Endothelial cell (in vitro differentiated cells): ENCODE measurements at places on chromosomes 1 and 21.

DNA sequence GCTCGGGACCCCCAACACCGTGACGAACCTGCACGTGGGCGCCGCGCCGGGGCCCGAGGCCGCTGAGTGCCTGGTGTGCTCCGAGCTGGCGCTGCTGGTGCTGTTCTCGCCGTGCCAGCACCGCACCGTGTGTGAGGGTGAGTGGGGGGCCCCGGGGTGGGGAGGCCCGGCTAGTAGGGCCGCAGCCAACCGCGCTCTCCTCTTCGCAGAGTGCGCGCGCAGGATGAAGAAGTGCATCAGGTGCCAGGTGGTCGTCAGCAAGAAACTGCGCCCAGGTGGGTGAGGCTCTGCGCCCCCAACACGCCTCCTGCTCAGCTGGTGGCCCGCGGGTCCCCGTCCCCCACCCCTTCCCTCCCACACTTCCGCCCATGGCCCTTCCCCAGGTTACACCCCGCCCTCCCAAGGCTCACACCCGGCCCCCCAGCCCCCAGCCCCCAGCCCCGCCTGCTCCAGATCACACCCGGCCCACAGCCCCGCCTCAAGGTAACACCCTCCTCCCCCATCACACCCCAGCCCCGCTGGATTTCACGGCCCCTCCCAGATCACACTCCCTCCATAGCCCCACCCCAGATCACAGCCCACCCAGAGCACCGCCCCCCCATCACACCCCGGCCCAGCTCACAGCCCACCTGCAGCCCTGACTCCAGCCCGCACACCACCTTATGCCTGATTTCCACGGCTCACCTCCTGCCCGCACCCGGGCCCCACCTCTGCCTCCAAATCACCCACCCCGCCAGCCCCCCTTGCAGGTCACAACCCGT is 2.4 kb upstream of the MMP23B start:
- DNase-seq, result no peak

GRCh38 chr1:230807561-230808280 is 60.5 kb downstream of the CAPN9 start:
- DNase-seq, result no peak

GRCh38 chr1:6347641-6348487 is 45.7 kb downstream of the ACOT7 start:
- DNase-seq, result peak; percentile 64

GRCh38 chr1:16888860-16889816 is 6.6 kb upstream of the RNU1-2 start:
- peak; percentile 88 for DNase-seq

DNA sequence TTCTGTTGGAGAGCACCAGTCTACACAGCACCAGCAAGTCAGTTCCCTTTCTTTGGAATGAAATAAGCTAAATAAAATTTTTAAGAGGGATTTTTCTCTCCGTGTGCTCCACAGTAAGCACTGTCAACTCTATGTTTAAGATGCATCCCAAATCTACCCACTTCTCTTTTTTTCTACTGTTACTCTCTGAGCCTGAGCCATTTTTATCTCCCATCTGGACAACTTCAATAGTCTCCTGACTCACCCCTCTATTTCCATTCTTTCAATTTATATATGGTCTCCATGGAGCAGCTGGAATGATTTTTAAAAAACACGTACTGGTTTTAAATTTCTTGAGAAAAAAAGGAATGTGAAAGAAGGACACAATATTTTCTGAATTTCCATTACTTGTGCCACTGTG is 24.7 kb upstream of the CCT8 start:
- no peak for DNase-seq
